ENCODE measurements at places on chromosomes 16 and 17.
A peak's percentile ranks its signal among the peaks of the same experiment; 100 is the strongest.

DNA sequence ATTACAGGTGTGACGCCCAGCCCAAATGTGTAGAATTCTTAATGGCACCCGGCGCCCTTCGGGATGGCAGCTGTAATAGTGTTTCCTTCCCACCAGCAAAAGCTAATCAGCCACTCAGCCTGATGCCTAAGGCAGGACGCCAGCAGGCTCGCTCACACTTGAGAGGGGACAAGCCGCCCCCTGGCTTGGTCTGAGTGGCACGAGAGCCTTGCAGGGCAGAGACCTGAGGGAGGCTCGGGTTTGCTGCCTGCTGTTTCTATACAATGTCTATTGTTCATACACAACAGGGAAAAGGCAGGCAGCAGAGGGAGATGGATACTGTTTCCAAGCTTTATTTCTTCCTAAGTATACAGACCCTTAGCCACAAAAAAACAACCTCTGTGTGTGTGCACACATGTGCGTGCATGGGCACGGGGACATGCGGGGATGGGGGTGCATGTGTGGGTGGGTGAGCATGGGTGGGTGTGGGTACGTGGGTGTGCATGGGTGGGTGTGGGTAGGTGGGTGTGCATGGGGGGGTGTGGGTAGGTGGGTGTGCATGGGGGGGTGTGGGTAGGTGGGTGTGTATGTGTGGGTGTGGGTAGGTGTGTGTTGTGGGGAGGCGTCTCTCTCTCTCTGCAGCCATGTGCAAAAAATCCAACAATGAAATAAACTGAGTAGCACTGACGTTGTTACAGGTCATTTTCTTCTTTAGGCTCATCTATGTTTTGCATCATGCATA lies 10.0 kb downstream of the SLC38A8 start:
- no peak for DNase-seq

- DNase-seq, result no peak
Measured at GRCh38 chr17:76378548-76379274, 5.7 kb upstream of the SPHK1 start.

GRCh38 chr16:57589374-57589773 lies 39.1 kb upstream of the ADGRG1 start:
- DNase-seq, result no peak

DNA sequence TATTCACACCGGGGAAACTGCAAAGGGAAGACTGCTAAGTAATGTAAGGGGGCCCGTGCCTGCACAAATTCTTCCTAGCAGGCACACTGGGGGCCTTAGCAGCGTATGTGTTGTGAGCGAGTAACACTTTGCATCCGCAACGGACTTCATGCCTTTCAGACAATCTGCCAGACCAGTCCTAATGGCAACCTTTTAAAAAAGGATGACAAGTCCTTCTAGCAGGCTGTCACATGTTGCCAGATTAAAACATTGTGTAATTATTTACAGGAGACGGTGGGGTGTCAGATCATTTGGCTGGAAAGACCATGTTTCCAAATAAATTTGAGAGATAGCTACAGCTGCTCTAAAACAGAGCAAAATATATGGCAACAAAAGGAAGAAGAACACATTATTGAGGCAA lies 46.1 kb downstream of the CPPED1 start:
- DNase-seq, result no peak

- peak; percentile 34 for DNase-seq
Measured at GRCh38 chr17:47652570-47652969, 2.9 kb downstream of the KPNB1 start.

DNA sequence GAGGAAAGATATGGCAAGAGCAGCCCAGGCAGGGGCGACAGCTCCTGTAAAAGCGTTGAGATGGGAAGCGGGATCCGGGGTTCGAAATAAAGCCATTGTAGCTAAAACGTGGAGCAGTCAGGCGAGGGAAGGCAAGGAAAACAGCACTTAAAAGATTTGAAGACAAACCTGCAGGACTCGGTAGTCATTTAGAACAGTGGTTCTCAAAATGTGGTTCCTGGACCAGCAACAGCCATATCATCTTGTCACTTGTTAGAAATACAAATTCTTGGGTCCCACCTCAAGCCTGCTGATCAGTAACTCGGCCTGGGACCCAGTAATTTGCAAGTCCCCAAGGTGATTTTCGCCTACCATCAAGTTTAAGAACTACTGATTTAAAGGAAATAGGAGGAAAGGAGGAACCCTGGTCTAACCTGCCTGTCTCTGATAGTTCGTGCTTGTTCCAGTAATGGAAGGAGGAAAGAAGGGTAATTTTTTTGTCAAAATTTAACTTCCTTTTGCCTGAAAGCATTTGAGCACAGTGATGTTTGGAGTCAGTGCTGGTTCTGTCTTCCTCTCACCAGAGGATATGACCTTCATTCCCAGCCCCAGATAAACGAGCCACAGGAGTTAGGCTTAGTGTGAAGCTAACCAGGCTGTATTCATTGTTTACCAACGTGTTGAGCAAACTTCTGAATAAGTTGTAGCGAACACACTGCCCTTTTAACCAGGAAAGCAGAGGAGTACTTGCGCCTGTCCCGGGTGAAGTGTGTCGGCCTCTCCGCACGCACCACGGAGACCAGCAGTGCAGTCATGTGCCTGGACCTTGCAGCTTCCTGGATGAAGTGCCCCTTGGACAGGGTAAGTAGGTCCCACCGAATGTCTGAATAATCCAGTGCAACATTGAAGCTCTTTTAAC lies 1.1 kb downstream of the ORC6 start:
- DNase-seq, result no peak

- DNase-seq, result no peak
Measured at GRCh38 chr17:80805032-80805751, 186.4 kb upstream of the CHMP6 start.

DNA sequence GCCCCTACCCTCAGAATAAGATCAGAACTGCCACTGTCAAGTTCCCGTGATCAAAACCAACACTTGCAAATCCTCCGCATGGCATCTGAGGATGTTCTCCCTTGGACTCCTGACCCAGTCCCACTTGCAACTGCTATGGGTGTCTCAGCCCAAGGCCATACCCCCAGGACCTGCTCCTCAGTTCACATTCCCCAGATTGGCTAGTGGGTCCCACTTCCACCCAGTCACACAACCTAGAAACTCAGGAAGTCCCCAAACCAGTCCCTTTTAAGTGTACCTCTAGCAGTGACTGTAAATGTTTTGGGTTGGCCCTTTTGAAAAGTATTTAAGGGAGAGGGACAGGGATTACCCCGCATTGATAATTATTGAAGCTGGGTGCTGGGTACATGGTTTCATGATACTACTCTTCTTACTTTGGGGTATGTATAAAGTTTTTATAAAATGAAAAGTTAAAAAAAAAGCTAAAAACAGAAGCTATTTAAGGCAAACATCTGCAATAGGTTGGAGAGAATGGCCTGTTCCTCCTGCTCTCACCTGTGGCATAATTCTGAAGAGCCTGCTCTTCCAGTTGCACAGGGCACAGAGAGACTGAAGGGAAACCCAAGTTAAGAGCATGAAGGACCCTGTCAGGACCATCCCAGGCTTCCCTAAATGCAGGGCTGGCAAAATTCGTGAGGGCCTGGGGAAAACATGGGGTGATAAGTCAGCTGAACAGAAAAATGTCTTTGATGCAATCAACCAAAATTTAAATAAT lies 42.5 kb downstream of the ERN1 start:
- no peak for DNase-seq

GRCh38 chr16:73714976-73715375 lies 581.6 kb upstream of the PSMD7 start:
- no peak for DNase-seq

DNA sequence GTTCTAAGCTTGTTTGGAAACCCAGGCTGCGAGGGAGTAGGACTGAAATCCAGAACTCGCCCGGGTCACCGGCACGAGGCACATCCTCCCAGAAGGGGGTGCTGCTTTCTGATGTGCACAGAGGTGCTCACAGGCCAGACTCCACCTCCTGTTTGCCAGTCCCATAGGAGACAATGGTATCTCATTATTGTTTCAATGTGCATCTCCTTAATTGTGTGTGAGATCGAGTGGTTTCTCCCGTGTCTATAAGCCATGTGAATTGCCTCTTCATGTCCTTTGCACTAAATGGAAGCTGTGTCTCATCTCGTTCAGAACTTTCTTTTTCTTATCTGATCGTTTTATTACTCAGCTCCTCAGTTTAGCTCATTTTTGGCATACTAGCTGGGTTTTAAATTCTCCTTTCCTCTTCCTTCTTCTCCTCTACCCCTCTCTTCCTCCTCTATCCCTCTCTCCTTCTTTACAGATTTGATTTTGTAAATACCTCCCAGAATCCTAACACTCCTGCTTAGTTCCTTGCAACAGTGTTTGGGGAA lies 32.1 kb upstream of the PRKCB start:
- DNase-seq, result no peak
